ENCODE measurements at places on chromosomes 7 and 10.

DNA sequence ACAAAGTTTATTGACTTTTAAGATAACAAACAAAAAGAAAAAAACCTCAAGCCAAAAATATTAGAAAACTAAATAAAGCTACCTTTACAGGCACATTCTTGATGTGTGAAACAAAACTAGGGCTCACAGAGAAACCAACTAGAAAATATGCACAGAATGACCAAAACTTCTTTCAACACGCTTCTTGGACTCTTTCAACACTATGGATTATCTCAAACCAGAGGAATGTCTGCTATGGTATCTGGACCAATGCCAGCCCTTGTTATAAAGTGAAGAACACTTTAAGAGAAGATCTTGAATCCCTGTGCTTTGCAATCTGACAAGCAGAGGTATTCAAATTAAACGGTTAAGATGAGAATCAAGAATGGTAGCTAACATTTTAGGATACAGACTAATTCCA lies 76.6 kb downstream of the DNAJC1 start:
- DNase-seq: peak; percentile 44

- no peak for DNase-seq
Observed at GRCh38 chr10:105509517-105509916, 868.4 kb downstream of the SORCS3 start.

DNA sequence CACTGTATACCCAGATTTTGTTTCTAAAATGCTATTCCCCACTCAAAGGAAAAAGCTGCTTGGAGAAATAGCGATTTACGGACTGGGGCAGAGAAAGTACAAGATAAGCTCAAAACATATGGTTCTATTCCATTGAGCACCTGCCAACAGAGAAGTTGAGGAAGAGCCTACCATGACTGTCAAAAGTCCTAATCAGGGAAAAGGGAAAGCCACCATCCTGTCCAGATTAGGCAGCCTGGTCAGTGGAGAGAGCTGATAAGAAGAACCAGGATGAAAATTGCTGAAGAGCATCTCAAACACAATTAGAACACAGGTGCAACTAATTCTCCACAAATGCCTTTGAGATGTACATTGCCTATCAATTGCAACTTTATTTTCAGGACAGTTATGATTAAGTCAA lies 104.1 kb downstream of the MYOF start:
- no peak for DNase-seq

DNA sequence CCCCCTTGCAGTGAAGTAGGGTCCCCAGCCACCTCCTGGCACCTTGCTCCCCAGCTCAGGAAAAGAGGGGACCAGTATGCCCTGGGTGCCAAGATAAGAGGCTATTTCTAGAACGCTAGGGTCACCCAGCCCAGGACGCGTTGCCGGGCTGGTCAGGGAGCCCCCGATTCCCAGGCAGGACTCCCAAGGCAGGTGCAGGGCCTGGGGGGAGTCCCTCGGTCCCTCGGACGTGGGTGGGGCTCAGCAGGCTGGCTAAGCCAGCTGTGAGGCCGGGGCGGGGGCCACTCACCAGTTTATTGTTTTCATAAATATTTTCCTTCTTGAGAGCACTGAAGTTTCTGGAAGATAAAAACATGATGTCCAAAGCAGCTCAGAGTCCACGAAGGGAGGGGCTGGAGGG lies 9.3 kb downstream of the MICALL2 start:
- no peak for DNase-seq

- no peak for DNase-seq
Observed at GRCh38 chr7:31336202-31337001, 4.1 kb downstream of the NEUROD6 start.

GRCh38 chr7:47149208-47149839 lies 432.6 kb downstream of the TNS3 start:
- DNase-seq: no peak

DNA sequence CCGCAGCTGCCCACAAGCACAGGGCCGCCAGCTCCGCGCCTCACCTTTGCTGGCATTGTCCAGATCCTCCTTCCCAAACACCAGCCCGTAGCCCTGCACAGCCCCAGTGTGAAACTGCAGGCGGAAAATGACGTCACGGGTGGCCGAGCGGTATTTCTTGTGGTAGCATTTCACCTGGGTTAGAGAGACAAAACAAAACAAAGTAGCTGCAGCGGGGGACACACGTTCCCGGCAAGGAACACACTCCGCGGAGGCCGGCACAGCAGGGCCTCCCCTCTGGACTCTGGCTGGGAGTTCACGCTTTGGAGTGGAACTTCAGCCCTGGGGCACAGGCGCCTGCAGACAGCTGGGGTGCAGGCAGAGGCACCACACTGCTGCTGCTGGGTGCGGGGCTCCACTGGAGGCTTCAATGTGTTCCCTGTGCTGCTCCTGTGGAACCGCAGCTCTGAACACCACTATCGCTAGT lies 181.1 kb downstream of the TNS3 start:
- DNase-seq: no peak

DNA sequence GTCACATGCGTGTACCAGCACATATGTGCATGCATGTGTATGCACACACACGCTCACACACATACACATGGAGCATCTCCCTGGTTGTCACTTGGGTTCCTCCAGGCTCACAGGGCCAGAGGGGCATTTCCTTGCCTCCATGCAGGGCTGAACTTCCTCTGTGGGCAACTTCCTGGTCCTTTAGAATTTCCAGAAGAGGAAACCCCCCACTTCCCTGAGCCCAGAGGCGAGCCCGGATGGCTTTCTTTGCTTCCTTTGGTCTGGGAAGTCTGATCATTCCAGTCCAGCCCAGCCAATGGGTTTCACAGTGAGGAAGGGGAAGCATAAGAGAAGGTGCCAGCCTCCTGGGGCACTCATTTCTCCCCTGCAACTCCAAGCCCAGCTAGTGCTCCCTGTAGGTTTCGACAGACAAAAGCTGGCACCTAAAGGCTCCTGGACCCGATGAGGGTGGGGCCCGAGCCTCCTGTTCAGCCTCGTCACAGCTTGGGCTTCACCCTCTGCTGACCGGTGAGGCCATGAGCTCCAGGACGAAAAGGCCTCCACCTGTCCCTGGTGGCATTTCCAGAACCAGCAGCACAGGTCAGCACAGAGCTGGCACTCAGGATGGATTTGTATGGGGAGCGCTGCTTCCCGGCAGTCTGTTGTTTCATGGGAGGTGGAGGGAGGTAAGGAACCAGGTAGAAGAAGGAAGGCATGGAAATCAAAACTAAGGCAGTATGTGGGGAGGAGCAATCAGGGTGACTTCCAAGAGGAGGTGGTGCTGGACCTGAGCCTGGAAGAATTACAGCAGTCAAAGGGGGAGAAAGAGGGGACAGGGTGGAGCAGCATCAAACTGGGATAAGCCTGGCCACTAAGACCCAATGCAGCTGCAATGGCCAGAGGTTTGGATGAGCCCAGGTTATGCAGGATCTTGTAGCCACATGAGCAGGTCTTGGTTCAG lies 23.7 kb downstream of the BTBD16 start:
- no peak for DNase-seq

- DNase-seq: no peak
Observed at GRCh38 chr10:25226775-25227682, 52.2 kb downstream of the GPR158 start.

DNA sequence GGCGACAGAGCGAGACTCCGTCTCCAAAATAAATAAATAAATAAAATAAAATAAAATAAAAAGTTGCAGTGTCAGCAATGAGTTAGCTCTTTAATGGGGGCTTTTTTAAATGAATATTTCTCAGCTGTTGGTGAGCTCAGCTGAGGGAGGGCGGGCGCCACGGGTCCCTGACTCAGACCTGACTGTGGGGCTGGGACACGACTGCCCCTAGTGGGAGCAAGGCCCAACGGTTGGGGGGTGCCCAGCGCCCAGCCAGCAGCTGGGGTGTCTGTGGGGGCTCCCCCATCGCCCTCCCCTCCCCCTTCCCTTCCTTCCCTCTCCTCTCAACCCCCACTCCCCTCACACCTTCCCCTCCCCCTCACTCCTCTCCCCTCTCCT lies 46.6 kb downstream of the PWWP2B start:
- no peak for DNase-seq

DNA sequence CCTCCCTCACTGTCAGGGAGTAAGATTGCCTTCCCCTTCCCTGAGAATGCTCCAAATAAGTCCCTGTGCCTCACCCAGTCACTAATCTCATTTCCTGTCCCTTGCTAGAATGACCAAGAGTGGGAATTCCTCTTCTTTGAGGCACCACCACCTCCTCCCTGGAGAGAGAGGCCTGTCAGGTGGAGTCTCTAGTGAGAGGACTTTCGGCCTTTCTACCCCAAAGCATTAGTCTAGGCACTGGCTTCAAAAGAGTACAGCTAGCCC lies 145.0 kb downstream of the PTPN20 start:
- no peak for DNase-seq

DNA sequence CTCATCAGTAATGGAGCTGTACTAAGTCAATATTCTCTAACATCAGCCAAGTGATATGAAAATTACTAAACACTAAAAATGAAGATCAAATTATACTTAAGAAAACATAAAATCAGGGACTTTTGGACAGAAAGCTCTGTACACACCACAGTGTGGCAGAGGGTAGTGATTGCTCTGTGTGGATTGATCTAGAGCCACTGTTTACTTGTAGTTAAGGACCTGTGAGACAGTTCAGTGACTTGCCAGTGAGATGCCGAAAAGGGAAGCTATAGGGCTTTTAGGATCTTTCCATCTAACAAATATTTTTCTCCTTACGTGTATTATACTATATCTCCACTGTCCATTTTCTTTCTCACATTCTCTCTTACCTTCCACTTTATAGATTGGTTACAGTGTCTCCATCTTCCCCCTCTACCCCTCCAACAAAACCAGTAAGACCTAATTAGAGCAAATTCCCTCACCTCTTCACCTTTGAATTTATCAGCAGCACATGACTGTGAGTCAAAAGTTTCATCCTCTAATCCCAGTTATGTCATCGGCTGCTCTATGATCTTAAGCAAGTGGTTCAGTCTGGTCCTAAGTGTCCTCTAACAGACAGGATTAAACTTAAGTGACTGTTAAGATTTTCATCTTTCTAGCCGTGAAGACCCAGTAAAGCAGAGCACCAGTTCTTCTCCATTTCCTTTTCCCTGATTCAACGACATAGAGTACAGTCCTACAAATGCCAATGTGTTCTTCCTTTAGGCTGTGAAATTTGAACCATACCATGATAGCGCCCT lies 6.9 kb downstream of the PIK3CG start:
- DNase-seq: no peak

DNA sequence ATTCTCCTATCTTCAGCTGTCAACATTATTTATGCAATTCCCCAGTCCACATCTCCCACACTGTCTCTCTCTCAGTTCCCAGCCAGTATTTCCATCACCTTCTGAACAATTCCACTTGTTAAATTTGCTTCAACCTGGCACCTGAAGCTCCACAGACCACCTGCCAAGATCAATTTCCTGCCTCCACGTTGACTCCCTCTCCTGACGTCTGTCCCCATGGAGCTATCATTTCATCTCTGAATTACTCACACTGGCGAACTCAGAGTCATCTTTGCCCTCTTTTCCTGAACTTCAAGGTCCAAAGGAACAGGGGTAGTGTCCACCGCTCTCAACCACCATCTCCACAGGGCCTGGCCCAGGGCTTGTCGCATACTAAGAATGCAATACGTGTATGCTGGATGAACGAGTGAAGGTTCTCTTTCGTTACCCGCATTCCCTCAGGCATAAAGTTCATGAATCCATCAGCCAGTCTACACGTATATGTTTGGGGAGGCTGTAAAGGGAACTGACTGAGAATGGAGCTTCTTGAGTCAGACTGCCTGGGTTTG lies 183.3 kb downstream of the JCAD start:
- no peak for DNase-seq

GRCh38 chr7:22229148-22229547 lies 127.8 kb downstream of the RAPGEF5 start:
- DNase-seq: no peak

- no peak for DNase-seq
Observed at GRCh38 chr10:88499569-88500470, 83.3 kb downstream of the RNLS start.

- no peak for DNase-seq
Observed at GRCh38 chr7:21966271-21966670, 20.6 kb upstream of the CDCA7L start.
